ENCODE measurements at places on chromosomes 6 and 20.

GRCh38 chr20:63846128-63846771 lies 15.0 kb upstream of the ABHD16B start:
- DNase-seq, result no peak

DNA sequence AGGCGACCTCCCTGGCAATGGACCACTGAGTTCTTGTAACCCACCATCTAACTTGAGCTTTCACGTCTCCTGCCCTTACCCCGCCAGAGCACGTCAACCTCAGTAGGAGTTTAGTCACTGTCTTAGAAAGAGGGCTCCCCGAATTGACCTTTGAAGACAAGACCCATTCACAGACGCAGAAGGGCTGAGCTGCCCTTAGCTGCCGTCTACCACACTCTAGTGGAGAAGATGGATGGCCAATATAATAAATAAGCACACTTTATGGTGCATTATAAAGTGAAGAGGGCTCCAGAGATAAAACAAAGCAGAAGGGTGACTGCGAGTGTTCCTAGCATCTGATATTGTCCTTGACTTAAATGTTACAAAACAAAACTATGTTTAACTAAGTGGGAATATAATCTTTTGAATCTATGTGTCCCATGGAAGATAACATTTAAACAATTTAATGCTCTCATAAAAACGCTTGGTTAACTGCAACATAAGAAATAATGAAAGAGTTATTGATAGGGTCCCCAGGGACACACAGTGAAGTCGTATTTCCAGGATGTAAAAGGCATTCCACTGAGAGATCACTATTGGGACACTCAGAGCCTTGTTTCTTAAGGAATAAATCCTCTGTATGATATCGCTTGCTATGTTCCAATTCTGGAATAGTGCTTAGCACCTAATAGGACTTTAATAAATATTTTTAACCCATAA lies 261.1 kb downstream of the THBS2 start:
- no peak for DNase-seq

GRCh38 chr20:41854765-41855164 lies 236.6 kb upstream of the CHD6 start:
- no peak for DNase-seq

- no peak for DNase-seq
Measured at GRCh38 chr20:41453010-41453950, 86.7 kb upstream of the EMILIN3 start.

DNA sequence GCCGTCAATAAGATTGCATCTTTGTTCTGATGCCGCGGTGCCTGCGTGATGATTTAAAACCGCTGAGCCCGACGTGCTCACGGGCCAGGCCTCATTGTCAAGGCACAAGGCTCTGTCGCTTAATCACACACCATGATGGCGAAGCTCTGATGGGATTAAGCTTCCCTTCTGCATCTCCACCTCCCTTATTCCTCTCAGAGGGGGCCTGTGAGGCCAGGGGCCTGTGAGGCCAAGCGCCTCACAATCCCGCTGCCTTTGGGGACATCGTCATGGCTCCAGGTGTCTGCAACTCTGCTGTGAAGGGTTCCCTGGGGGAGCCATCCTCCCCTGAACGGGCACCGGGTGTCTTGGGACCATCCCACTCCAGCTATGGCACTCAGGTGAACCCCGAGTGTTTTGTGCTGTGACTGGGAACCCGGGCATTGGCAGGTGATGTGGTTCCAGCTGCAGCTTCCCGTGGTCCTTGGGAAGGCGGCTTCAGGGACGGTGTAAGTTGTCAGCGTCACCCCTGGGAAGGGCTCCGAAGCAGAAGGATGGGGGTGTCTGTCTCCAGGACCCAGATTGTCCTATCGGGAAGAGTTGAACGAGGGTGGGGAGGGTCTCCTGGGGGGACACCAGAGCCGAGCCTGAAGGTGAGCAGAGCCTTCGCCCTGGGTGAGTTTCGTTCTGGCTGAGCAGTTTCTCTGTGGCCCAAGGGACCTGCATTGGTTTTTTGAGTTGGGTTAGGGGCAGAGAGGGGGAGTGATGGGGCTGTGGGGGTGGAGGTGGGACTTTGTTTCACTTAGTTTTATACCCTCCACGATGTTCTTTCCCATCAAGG lies 18.0 kb upstream of the BHLHE23 start:
- no peak for DNase-seq

GRCh38 chr6:47690214-47690613 lies 8.2 kb upstream of the ADGRF4 start:
- no peak for DNase-seq

DNA sequence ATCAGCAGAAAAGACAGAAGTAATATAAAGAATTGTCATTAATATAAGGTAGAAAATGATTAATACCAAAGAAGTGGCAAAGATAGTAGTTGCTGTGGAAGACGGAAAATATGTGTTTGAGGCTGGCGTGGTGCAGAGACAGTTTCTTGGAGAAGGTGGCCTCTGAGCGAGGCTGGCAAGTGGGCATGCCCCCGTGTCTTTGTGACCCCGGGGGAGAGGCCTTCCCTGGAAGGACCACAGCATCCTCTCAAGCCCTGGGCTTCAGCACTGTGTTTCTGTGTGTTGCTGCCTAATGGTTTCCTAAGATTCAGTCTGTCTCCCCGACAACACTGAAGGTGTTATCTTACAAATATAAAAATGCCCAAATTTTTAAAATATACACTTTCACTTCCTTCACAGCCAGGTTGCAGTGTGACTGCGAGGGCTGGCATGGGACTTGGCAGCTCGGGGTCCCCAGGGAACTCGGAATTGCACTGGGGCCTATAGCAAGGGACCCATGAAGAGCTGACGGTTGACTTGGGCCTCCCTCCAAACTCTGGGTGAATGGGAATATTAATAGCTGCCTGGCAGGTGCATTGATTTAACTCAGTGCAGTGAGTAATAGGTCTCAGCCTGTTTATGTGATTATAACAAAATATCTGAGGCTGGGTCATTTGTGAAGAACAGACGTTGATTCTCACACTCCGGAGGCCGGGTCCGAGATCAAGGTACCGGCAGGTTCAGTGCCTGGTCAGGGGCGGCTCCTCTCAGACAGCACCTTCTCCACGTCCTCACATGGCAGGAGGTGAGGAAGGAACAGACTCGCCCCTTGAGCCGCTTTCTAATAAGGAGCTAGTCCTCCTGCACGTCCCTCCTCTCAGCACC lies 47.4 kb upstream of the AFDN start:
- DNase-seq, result no peak

DNA sequence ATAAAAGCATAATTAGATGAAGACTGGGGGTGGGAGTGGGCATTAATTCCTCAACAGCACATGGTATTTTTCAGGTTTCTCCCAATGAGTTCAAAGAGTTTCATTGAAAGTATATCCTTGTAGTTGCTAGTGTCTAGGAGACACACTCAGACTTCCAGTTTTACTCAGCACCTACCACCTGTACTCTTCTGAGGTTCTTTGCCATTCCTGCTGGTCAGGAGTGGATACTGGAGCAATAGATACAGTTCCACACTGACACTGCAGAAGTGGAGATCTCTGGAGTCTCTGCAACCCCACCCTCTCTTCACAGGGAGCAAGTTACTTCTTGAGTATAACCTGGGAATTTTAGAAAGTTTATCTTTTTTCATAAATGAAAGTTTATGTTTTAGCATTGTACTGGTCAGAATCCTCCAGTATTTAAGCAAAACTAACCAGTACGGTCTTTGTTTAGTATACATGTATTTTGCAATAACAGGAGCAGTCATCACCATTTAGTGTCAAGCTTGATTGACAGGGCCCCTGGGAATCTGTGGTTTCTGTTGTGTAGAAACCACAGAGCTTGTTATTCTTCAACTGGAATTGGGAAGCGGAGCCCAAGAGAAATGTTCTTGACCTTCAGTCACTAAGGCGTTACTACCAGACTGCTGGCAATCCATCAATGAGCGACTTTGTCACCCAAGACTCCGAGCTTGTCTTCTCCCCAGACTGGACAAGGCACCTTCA lies 148.1 kb downstream of the ZDHHC14 start:
- DNase-seq, result no peak

GRCh38 chr6:41063884-41064285 lies 8.3 kb downstream of the OARD1 start:
- DNase-seq, result no peak

- no peak for DNase-seq
Measured at GRCh38 chr6:9266741-9267140, 831.4 kb upstream of the SLC35B3 start.

DNA sequence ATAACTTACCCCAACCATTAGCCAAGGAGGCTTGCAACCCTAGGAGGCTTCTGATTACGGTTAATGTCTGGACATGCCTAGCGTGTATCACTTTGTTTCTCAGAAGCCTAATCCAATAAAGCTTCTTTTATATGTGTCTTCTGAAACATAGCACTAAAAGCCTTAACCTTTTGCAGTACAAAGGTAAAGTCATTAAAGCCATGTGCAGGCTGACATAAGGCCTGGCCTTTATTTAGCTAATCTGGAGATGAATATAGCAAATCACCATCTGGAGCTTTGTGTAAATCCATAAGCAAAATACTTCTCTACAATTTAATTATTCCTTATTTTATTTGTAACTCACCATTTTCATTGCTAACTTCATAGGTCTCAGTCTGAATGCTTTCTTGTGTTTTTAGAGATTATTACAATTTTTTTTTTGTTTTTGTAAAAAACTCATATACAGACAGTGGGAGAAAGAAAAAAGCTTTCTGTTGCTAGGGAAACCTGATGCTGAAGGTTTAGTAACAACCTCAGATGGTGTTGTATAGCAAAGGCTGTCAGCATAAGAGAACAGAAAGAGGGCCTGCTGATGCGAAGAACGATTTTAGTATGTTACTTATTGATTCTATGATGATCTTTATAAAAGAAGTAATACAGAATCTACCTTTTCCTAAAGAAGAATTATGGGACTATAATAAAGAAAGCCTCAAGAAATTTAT lies at the start of gene EYS:
Gene EYS (minus strand): TSS at position 101 of the 701 bp plus-strand sequence. CDS start 211,816 bp downstream, outside the sequence.
- no peak for DNase-seq

DNA sequence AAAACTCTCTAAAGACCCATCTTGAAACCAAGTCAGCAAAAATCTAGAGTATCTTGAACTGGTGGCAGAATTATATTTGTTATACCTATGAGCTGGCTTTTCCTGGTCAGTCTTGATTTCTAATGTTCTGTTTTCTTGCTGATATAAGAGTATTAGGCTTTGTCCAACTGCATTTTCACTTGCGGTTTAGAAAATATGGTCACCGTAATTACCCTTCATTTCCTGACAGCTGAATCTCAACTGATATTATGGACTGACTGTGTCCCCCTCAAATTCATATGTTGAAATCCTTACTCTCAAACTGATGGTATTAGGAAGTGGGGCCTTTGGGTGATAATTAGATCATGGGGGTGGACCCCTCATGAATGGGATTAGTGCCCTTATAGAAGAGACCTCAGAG lies 72.1 kb downstream of the TXLNB start:
- no peak for DNase-seq

GRCh38 chr20:33133373-33133941 lies 34.5 kb upstream of the BPIFA2 start:
- no peak for DNase-seq

- no peak for DNase-seq
Measured at GRCh38 chr6:79440598-79440997, 96.6 kb downstream of the LCA5 start.

Measured in pulmonary artery endothelial cell (primary cell).